Pericardium fibroblast (primary cell): ENCODE measurements at places on chromosomes 12 and 14. TPM values are rescaled to one million over a fixed set of nuclear protein-coding genes. Genes with fewer than 3 reads are reported as not detected.

ENDOU gene
- total RNA-seq: not detected in 2 replicates

MAGOHB gene
- total RNA-seq: 10.0 and 28.9 TPM in 2 replicates

KCNC2 gene
- not detected in 2 replicates for total RNA-seq

A2M gene
- total RNA-seq: 14.6 and 19.0 TPM in 2 replicates

RAB35 gene
- total RNA-seq: 25.4 and 28.8 TPM in 2 replicates

DTX3 gene
- 6.6 and 8.6 TPM in 2 replicates for total RNA-seq

CHD8 gene
- 31.0 and 38.1 TPM in 2 replicates for total RNA-seq

SYT1 gene
- total RNA-seq: 0.34 and 1.9 TPM in 2 replicates

SERPINA1 gene
- 0.47 TPM in 1 of 2 replicates, not detected in the other for total RNA-seq
